ENCODE measurements at places on chromosomes 2 and 18.

DNA sequence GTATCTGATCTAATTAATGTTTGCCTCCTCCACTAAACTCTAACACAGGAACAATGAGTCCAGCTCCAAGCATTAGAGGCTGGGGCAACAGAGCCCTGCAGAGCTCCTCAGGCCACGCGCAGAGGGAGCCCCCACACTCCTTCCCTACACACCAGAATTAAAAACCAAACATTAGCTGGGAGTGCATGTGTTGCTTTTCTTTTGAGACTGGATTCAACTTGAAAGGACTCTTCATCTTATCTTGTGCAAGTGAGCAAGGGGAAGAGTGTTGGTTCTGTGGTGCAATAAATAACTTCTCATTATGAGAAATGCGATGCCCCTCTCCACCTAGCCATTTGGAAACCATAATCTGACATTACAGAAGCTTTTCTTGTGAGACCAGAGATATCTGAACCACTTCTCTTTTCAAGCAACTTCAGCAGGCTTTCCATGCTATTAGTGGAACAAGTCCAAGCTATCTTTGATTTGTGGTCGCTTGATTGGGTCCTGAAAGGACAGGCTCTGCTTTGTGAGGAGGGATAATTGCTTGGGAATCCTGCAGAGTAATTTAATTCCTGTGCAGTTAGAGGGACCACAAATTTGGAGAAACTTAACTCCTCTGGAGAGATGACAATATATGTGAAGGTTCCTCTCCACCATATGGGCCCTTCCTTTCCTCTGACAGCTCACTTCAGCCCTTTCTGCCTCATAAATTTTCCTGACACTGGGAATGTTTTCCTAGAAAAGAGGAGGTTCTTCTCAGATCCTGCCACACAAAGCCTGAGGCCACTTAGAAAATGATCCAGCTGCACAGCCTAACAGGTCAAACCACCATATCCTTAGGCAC, 112.5 kb downstream of the ATL2 start:
- DNase-seq, result no peak

DNA sequence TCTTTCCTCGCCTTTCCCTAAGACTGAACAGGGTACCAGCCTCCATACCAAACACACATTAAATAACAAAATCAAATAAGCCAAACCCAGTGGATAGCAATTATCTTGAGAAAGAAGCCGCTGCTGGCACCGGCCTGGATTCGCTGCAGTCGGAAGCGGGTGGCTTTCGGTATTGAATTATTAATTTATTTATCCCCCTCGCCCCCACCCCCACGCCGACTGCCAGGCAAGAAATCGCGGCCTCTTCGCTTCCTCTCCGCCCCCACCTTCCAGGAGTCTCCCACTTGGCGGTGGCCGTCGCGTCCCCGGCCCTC, 370 bp upstream of the ZNF804A start:
- DNase-seq, result peak; percentile 2

DNA sequence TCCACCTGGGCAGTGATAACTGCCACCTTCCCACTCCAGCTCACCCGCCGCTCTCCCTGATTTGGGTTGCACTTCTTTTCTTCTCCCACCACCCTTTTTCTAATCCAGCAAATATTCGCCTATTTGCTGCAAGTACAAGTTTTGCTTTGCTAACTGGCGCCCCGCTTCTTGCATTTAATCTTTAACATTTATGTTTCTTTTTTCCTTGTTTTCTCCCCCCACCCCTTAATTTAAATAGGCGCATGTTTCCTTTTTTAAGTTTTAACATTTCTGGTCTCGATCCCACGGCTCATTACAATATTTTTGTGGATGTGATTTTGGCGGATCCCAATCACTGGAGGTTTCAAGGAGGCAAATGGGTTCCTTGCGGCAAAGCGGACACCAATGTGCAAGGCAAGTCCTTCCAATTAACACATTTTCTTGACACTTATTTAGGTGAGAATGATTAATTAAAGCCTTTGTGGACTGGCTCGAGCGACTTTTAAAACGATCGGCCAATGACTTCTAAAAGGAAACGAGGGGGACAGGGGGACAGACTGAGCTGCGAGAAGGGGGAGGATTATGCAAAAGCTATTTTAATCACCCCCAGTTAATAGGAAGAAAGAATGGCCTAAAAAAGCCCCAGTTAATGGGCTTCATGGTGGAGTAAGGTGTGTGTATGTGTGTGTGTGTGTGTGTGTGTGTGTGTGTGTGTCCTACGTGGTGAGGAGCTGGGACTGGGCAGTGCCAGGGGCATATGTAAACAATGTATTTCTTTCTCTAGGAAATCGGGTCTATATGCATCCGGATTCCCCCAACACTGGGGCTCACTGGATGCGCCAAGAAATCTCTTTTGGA, 1.6 kb downstream of the TBR1 start:
- no peak for DNase-seq

- no peak for DNase-seq
These were observed 250.4 kb upstream of the STON1 start for GRCh38 chr2:48279344-48280090.

GRCh38 chr2:96890726-96891385, 21.0 kb upstream of the SEMA4C start:
- no peak for DNase-seq

- DNase-seq, result no peak
These were observed 1964.5 kb upstream of the PIK3C3 start for GRCh38 chr18:39990540-39990939.

GRCh38 chr18:33745151-33745795, 167.3 kb downstream of the ASXL3 start:
- DNase-seq, result no peak
